ENCODE measurements at places on chromosomes 12 and 14.

DNA sequence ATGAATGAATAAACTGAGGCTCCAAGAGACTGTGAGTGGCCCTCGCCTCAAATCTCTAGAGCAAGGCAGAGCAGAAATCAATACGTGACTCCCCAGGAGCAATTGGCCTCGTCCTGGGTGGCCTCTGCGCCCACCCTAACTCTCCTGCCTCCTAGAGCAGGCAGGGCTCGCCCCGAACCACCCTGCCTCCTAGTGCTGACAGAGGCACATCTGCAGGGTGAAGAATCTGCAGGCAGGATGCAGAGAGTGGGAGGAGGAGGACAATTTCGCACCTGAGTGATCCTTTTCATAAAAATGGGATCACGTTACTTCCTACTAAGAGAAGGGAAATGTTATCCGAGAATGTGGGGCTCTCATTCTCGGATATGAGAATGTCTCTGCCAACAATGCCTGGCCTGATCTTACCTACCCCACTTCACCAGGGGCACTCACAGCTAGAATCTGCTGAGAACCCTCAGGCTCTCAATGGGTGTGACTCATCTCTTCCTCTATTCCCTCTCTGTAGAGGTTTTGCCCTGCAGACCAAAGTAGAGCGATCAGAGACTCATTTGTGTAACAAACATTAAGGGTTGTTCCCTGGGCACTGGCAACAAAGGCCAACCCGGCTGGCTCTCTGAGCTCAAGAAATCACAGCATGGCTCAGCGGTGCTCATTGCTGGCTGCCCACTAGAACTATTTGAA, 61.7 kb upstream of the BCL2L14 start:
- peak; percentile 82 for DNase-seq

DNA sequence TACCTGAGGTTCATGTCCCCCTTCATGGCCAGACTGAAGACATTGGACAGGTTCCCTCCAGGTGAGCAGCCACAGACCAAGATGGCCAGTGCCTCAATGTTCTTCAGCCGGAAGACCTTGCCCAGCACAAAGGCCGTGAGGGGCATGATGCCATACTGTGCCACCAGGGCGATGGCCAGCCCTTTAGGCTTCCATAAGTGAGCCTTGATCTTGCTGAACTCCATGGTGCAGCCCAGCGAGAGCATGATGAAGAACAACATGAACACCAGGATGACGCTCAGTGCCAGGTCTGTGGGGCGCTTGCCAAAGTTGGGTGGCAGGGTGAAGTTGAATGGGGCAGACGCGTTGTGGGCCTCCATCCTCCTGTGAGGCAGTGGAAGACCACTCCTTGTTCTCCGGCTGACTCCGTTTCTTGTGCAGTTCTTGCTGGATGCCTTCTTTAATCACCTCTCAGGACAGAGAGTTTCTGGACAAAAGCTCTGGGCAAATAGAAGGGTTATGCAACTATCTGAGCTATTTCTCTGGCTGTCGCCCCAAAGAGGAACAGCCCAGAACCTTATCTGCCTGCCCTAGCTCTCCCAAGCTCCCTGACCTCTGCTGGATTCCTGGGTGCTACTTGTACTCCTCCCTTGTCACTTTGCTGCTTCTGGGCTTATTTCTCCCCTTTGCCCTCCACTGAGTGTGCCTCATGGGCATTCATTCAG, at the start of gene SLC10A1:
SLC10A1 (minus strand) TSS at position 445 of the 704 bp plus-strand sequence; CDS start at position 359, 86 bp downstream.
- no peak for DNase-seq

DNA sequence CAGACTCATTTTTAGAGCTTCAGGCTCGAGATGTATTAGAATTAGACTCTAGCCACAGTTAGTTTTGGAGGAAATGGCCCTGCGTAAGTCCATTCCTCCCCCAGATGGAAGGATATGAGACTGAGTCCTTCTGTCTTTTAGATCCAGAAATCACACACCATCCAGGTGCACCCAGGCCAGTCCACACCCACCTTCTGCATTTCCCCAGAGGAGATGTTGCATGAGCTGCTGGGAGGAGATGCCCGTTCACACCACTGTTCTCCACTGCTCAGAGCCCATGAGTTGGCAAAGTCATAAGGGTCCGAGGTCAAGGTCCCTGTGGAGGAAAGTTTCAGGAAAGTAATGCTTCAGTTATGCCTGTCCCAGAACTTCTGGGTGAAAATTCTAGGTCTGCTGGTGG, 29.2 kb downstream of the VWF start:
- no peak for DNase-seq

- no peak for DNase-seq
These were observed 900 bp upstream of the DPF3 start for GRCh38 chr14:72894623-72895378.

DNA sequence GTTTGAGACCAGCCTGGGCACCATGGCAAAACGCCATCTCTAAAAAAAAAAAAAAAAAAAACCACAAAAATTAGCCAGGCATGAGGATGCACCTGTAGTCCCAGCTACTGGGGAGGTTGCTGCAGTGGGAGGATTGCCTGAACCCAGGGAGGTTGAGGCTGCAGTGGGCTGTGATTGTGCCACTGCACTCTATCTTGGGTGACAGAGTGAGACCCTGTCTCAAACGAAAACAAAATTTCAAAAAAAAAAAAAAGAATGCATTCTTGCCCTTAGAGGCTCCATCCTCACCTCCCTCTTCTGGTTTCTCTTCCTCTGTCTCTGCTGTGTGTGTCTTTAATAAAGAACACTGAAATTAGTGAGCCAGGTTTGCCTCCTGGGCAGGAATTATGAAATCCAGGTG, 107.8 kb downstream of the VCPKMT start:
- no peak for DNase-seq

- no peak for DNase-seq
These were observed 340.6 kb downstream of the TMEM132D start for GRCh38 chr12:129563266-129563665.

GRCh38 chr14:100566119-100566518, 21.1 kb downstream of the BEGAIN start:
- DNase-seq, result no peak

DNA sequence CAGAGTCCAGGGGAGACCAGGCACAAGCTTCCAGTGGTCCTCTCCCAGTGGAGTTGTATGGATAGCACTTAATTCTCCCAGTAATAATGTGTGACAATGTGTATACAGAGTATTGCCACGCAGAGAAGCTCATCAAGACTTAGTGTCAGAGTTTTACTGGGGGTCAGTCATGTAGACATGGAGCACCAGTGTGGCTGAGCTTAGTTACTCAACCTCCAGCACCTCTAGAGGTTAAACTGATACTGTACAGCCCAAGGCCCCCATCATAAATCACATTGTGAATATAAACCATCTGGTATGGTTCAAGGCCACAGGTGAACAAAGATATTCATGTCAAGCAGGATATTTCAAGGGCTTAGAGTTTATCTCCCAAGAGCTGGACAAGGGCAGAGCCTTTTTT, 378.1 kb upstream of the TMPO start:
- DNase-seq, result peak; percentile 15

GRCh38 chr12:31011336-31011735, 62.3 kb upstream of the DDX11 start:
- no peak for DNase-seq

DNA sequence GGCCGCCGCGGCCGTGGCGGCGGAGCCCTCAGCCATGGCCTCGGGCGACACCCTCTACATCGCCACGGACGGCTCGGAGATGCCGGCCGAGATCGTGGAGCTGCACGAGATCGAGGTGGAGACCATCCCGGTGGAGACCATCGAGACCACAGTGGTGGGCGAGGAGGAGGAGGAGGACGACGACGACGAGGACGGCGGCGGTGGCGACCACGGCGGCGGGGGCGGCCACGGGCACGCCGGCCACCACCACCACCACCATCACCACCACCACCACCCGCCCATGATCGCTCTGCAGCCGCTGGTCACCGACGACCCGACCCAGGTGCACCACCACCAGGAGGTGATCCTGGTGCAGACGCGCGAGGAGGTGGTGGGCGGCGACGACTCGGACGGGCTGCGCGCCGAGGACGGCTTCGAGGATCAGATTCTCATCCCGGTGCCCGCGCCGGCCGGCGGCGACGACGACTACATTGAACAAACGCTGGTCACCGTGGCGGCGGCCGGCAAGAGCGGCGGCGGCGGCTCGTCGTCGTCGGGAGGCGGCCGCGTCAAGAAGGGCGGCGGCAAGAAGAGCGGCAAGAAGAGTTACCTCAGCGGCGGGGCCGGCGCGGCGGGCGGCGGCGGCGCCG, 381 bp downstream of the YY1 start:
- no peak for DNase-seq

- DNase-seq, result no peak
These were observed 351.2 kb downstream of the SLC6A15 start for GRCh38 chr12:84561351-84561750.

GRCh38 chr14:104766863-104767633, 14.1 kb downstream of the SIVA1 start:
- DNase-seq, result no peak

- DNase-seq, result no peak
These were observed 754 bp downstream of the ATG14 start for GRCh38 chr14:55410876-55411275.

GRCh38 chr12:57541001-57541400, 6.0 kb downstream of the DCTN2 start:
- no peak for DNase-seq

GRCh38 chr12:87612996-87613395, 416.2 kb downstream of the C12orf50 start:
- no peak for DNase-seq

DNA sequence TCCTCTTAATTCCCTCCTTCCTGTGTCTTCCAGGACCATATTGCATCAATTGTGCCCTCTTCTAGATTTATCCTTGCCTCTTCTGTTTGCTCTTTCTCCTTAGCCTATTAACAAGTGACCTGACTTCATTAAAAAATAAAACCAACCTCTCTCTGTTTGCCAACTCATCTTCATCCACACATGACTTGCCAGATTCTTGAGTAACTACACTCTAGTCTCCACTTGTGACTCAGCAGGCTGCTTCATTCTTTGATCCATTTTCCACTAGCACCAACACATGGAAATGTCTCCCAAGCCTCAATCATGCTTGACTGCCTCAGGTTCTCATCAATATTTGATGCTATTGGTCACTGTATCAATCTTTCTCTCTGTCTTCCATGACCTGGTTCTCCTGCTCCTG, 492.4 kb upstream of the TMPO start:
- no peak for DNase-seq

DNA sequence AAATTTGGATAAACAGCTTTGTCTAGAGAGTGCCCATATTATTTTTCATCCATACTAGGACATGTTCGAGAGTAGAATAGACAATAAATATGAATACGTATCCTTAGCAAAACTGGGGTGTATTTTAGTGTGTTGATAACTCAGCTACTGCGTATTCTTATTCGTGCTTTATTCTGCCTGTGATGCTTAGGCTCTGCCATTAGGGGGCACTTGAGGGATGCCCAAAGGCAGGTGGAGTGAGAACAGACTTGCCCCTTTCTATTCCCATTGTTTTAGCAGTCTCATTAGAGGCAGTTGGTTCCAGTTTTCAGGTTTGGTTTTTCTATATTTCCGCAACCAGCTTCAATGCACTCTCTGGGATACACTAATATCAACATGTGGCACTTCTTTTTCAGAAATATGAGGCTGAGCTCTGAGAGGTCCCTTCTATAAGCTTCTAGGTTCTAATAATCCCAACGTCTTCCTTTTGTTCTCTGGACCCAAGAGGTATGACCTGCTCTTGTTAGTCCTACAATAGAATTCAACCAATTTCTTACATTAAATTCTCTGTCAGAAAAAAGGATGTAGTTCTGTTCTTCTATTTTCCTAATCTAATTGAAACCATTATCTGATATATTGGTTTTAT, 985.7 kb upstream of the FBXO33 start:
- DNase-seq, result no peak

GRCh38 chr12:68224613-68225285, 861 bp downstream of the IL26 start:
- DNase-seq, result no peak

DNA sequence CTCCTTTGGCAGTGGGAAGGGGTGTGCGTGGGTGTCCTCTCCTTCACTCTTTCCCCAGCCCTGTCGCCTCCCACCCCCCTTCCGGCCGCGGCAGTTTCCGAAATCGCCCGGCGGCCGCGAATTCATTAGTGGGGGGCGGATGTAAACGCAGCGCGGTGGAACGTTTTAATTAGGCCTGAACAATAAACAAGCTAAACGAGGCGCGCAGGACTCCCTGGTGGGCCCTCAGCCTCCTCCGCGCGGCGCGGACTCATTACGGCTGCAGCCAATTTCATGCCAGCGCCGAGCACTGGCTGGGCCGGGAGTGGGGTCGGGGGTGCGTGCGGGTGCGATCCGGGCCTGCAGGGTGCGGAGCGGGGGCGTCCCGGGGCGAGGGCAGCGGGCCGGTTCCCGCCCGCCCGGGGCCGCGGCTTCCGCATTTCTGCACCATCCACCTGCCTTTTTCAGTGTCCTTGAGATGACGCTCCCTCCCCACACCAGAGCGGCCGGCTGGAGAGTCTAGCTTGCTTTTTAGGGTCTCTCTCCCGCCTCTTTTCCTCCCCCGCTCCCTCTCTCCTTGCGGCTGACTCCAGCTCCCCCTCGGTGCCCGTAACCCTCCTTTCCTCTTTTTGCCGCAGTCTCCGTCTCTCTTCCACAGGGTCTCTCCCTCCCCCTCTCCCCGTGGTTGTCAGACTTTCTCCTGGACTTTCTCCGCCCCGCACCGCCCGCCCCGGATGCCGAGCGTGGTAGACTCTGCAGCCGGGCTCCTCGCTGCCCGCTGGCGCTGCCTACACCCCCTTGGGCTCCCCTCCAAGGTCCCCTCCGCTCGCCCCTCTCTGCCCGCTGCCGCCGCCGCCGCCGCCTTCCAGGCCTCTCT, at the start of gene CISTR:
CISTR (minus strand) TSS at position 644 of the 856 bp plus-strand sequence.
- no peak for DNase-seq

DNA sequence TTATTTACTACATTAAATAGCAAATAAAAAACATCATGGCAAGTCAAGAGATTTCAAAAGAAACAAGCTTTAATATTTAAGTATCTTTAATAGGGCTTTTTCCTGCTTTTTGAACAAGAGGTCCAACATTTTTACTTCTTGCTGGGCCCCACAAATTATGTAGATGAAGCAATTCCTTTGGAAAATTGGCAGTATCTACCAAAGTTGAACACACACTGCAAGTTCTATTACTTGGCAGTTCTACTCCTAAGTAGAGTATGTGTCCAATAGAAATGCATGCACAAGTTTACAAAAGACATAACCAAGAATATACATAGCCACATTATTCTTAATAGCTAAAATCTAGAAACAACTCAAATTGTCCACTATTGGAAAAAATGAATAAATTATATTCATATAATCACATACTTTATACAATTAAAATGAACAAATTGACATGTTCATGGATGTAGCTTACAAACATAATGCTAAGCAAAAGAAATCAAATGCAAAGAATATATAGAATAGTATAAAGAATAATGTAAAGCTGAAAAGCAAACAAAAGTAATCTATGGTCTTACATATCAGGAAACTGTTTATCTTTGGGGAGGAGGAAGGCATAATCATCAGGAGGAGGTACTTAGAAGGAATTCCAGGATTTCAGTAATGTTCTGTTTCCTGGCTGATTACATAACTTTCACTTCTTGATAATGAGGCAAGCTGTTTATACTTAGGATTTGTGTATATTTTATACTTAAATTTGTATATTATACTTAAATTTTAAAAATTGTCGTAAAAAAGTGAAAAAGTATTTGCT, 6.5 kb upstream of the TMBIM4 start:
- DNase-seq, result no peak
